ENCODE measurements at places on chromosomes 1 and 21. TPM values are rescaled to one million over a fixed set of nuclear protein-coding genes. Genes with fewer than 3 reads are reported as not detected.

EDARADD gene
- total RNA-seq = 1.9 TPM

- DNase-seq = no peak
- H3K4me1 ChIP-seq = peaks cover 7% of the 10 kb centered on the region
- H3K27ac ChIP-seq = no peak overlapping the region
- peaks cover 15% of the 10 kb centered on the region for H3K36me3 ChIP-seq
- no peak overlapping the region for H3K4me3 ChIP-seq
Observed at GRCh38 chr1:227547310-227548118, 15.8 kb upstream of the ZNF678 start.

PDE9A gene
- total RNA-seq = 19.3 TPM

CD101 gene
- 3.0 TPM for total RNA-seq

- H3K27me3 ChIP-seq = no peaks in the 10 kb centered on the region
- DNase-seq = peak; percentile 20
- no peak overlapping the region for H3K27ac ChIP-seq
- no peak overlapping the region for H3K4me3 ChIP-seq
Observed at GRCh38 chr1:244273845-244274619, 177.7 kb downstream of the ADSS2 start.

- peaks cover 18% of the 10 kb centered on the region for H3K4me1 ChIP-seq
- H3K36me3 ChIP-seq = no peaks in the 10 kb centered on the region
- H3K27me3 ChIP-seq = peaks cover 16% of the 10 kb centered on the region
Observed at GRCh38 chr21:38937844-38938243, 132.1 kb downstream of the ETS2 start.

ZNF683 gene
- total RNA-seq = 0.25 TPM

GRCh38 chr1:19655718-19656080, 9.0 kb upstream of the HTR6 start:
- H3K27ac ChIP-seq = no peak overlapping the region
- no peaks in the 10 kb centered on the region for H3K36me3 ChIP-seq
- H3K4me3 ChIP-seq = no peak overlapping the region
- H3K27me3 ChIP-seq = no peaks in the 10 kb centered on the region
- H3K4me1 ChIP-seq = peaks cover 20% of the 10 kb centered on the region
- no peak for DNase-seq

DNA sequence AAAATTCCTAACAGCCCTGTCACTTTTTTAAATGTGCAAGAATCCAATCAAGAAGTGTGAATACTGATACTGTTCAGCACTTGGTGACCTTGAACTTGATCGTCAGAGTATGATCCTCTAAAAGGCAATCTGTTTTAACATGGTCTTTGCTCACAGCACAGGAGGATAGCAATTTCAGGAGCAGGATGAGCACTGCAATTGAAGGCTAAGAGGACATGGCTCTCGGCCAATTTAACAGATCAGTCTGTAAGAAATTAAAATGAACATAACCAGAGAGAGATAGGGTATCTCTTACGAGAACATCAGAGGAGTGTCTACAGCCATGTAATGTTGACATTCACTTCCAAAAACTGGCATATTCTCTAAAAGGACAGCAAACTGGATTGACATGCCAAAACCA, 243.1 kb downstream of the LTN1 start:
- H3K4me1 ChIP-seq = peaks cover 8% of the 10 kb centered on the region
- no peaks in the 10 kb centered on the region for H3K36me3 ChIP-seq

TAF5L gene
- total RNA-seq = 21.7 TPM

GRCh38 chr1:175530183-175530582, 213.2 kb downstream of the TNR start:
- no peak for DNase-seq
- H3K27me3 ChIP-seq = peaks cover 18% of the 10 kb centered on the region
- no peak overlapping the region for H3K27ac ChIP-seq

DNA sequence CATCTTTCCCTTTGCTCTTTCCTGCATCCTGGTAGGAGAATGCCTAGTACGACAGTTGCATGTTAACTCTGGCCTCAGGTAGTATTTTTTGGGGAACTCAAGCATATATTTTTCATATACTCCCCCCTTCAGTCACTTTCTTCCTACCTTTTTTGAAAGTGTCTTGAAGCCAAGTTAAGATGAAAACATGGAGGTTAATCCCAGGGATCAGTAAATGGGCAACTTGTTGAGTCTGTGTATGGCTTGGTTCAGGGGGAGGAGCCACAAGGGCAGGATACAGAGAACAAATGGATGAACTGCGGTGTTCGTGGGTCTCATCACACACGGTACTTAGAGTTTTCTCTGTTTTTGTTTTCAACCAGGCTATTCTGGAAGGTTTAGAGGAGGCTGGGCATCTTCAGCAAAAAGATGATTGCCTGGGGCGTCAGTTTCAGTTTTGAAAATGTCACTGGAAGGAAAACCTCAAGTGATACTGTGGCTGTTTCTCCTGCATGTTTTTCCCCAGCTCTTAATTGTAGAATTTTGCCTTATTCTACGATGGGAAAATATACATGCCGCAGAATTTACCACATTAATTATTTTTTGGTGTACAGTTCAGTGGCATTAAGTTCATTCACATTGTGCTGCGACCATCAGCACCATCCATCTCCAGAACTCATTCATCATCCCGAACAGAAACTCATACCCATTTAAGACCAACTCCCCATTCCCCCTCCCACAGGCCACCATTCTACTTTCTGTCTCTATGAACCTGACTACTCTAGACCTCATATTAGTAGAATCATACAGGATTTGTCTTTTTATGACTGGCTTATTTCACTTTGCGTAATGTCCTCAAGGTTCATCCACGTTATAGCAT, 71.5 kb downstream of the MAP10 start:
- peaks cover 5% of the 10 kb centered on the region for H3K27me3 ChIP-seq
- DNase-seq = peak; percentile 11
- H3K4me3 ChIP-seq = peak overlapping the region; percentile 25
- no peaks in the 10 kb centered on the region for H3K36me3 ChIP-seq

DNA sequence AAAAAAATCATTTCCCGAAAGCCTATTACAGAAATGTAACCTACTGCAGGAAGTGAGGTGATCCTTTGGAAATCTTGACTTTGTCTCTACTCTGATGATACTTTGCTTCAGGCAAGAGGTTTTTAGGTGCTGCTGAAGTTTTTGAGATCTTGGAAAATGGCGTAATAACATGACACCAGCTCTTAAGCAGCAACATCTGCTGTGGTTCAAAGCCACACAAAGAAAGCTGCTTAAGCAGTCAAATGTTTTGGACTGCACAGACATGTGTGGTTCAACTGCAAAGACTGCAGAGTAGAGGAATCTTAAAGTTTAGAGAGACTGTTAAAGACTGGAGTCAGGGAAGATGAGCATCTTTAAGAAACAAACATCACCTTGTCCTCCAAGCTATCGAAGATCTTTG, 139.0 kb downstream of the RASAL2 start:
- no peaks in the 10 kb centered on the region for H3K36me3 ChIP-seq
- DNase-seq = no peak
- no peaks in the 10 kb centered on the region for H3K4me1 ChIP-seq
- no peak overlapping the region for H3K27ac ChIP-seq
- H3K4me3 ChIP-seq = no peak overlapping the region

- no peak overlapping the region for H3K4me3 ChIP-seq
- H3K27ac ChIP-seq = no peak overlapping the region
- H3K27me3 ChIP-seq = no peaks in the 10 kb centered on the region
- DNase-seq = no peak
- H3K4me1 ChIP-seq = no peaks in the 10 kb centered on the region
Observed at GRCh38 chr1:74858136-74858535, 125.2 kb downstream of the TYW3 start.

DNA sequence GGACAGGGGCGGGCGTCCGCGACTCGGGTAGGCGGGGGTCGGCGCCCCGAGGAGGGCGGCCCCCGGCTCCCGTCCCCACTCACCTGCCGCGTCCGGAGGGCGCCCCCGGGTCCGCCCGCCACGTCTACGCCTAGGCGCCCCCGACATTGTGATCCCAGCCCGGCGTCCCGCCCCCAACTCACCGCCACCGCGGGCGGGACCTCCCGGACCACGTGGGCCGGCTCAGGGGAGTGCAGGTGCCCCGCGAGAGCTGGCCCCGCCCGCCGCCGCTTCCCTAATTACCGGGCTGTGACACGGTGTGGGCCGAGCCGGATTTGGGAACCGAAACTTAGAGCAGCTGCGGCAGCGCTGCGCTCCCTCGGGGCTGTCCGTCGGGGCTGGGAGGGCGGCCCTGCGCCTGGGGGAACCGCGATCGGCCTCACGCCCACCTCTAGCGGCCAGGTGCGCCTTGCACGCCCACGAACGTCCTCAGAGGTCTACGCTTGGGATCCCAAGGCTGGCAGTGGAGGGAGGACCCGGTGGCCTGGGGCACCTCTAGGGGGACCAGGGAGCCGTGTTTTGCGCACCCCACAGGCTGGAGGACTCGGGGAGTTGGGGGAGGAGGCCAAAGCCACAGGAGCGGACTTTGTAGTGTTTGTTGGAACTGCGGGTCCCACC, 521 bp upstream of the NADK start:
- H3K36me3 ChIP-seq = peaks cover 3% of the 10 kb centered on the region
- H3K4me1 ChIP-seq = peaks cover 66% of the 10 kb centered on the region
- DNase-seq = peak; percentile 72
- H3K27ac ChIP-seq = peak overlapping the region; percentile 94

OR2G6 gene
- not detected for total RNA-seq

AP4B1 gene
- 68.8 TPM for total RNA-seq

DNA sequence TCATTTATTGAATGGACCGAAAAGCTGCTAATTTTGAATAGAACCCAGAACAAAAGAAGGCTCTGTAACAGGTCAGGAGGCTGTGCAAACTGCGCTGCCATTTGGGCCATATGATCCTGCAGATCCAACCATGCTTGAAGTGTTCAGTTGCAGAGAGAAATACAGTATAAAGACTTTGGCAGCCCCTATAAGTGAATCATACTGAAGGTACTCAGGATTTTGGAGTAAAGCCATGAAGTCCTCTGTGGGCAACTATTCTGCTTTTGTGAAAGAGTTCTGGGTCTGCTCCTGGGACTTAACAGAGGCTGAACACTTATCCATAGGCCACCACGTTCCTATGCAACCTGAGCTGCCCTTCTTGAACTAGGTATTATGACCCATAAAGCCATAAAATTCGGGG, 1613.6 kb upstream of the PRMT6 start:
- no peak for DNase-seq
- no peaks in the 10 kb centered on the region for H3K4me1 ChIP-seq
- no peak overlapping the region for H3K27ac ChIP-seq
- peaks cover 1% of the 10 kb centered on the region for H3K36me3 ChIP-seq
- no peak overlapping the region for H3K4me3 ChIP-seq

DNA sequence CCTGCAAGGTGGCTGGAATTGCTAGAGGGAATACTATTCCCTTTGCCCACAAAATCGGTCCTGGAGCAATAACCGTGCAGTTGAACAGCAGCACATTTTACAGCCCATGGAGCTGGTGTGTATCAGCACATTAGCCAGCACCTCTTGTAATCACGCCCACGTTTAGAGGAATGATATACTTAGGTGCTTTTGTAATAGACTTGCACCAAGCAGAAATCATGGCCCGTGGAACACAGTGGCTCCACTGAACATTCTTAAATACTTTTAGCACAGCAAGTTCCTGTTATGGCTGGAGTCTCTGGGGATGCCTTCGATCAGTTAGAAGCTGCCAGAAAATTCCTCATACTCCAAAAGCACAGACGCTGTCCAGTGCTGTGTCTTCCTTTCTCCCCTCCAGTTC, 218.1 kb upstream of the FAM78B start:
- H3K27ac ChIP-seq = no peak overlapping the region
- no peaks in the 10 kb centered on the region for H3K36me3 ChIP-seq
- no peaks in the 10 kb centered on the region for H3K4me1 ChIP-seq
- DNase-seq = no peak
- H3K27me3 ChIP-seq = peaks cover 11% of the 10 kb centered on the region
- no peak overlapping the region for H3K4me3 ChIP-seq

- no peaks in the 10 kb centered on the region for H3K36me3 ChIP-seq
Observed at GRCh38 chr1:53567450-53567849, 108.3 kb downstream of the DMRTB1 start.

RNU1-4 gene
- total RNA-seq = 1,278 TPM

OR2T2 gene
- not detected for total RNA-seq

SV2A gene
- 13.0 TPM for total RNA-seq

EFNA1 gene
- total RNA-seq = 1.00 TPM

FAM151A gene
- not detected for total RNA-seq

B3GALT2 gene
- total RNA-seq = 0.10 TPM

LDLRAD2 gene
- total RNA-seq = 0.07 TPM

DNA sequence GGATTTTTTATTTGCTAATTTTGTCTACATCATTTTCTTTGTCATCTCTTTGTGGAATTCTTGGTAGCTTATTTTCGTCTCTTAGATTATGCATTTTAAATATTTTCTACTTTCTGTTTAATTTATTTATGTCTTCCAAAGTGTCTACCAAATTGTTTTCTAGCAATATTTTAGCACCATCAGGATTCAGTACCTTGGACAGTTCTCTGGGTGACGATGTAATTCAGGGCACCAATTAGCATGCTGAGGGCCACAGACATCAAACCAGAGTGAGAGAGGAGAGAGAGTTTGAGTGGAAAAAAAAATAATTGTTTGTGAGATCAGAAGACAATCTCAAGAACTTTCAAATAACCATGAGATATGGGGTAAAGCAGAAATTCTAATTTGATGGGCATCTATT, 169.8 kb upstream of the CXADR start:
- no peak overlapping the region for H3K27ac ChIP-seq
- DNase-seq = no peak
- no peak overlapping the region for H3K4me3 ChIP-seq
- no peaks in the 10 kb centered on the region for H3K4me1 ChIP-seq
- no peaks in the 10 kb centered on the region for H3K27me3 ChIP-seq

FCRL4 gene
- total RNA-seq = not detected

TSPAN1 gene
- total RNA-seq = 0.34 TPM

- no peak overlapping the region for H3K27ac ChIP-seq
- DNase-seq = no peak
- H3K4me1 ChIP-seq = no peaks in the 10 kb centered on the region
- no peaks in the 10 kb centered on the region for H3K36me3 ChIP-seq
- H3K27me3 ChIP-seq = no peaks in the 10 kb centered on the region
Observed at GRCh38 chr1:170730438-170730837, 66.5 kb downstream of the PRRX1 start.

LRRC53 gene
- total RNA-seq = not detected

GRCh38 chr1:154983776-154984466, 777 bp downstream of the FLAD1 start:
- DNase-seq = no peak
- H3K27me3 ChIP-seq = no peaks in the 10 kb centered on the region
- H3K36me3 ChIP-seq = peaks cover 10% of the 10 kb centered on the region
- H3K27ac ChIP-seq = peak overlapping the region; percentile 88
- no peak overlapping the region for H3K4me3 ChIP-seq

CD1C gene
- not detected for total RNA-seq

GJA4 gene
- 0.17 TPM for total RNA-seq

PIGV gene
- total RNA-seq = 20.0 TPM

Measured in activated T-cell treated with anti-CD3 and anti-CD28 coated beads, Interleukin-2, amount 50 U/mL, for 72 hours (primary cell).